ENCODE measurements at places on chromosomes 7 and 10.

GRCh38 chr10:93815304-93816096, 57.8 kb downstream of the LGI1 start:
- no peak for DNase-seq

- no peak for DNase-seq
Measured at GRCh38 chr7:91541641-91542040, 277.4 kb downstream of the FZD1 start.

GRCh38 chr10:31508882-31509281, 189.9 kb downstream of the ZEB1 start:
- no peak for DNase-seq

DNA sequence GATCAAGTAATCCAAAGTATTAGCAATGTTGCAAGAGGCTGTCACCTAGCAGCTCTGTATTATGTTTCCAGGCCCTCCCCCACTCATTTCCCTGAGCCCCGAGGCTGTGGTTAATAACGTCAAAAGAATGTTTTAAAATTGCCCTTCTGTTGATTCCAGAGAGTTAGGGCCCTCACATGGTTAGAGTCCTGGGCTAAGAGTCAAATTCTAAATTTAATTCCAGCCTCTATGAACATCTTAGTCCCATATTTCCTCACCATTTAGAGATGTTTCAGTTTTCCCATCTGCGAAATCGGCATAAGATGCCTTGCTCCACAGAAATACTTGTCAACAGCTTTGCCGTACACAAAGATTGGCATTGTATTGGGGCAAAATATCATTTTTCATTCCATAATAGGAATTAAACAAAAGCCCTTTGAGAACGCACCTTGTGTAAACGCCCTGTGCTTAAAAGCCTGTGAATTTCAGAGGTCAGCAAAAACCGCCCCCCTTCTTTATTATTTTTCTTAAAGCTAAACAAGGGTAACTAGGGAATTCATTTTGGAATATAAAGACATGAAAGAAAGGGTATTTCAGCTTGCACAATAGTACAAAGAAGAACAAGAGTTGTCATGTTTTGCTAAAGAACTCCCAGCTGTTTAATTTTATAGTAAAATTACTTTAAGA, 135.8 kb downstream of the ARID5B start:
- DNase-seq = no peak

GRCh38 chr10:119754085-119754484, 28.2 kb downstream of the INPP5F start:
- no peak for DNase-seq

DNA sequence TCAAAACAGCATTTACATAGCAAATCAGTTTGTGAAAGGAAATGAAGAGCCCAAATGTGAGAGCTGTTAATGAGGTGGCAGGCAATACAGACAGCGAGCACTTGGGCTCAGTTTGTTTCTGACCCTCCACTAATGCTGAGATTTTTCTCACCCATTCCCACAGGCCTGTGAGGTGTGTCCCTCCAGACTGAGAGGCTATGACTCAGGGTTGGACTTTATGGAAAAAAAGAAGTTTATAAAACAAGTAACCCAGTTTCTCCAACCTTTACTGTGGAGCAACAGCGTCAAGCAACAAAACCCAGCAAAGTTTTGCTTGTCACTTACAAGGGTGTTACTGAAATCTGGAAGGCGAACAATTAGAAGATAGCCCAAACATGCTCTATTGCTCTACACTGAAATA, 4.9 kb upstream of the FEZF1 start:
- DNase-seq = no peak

All from stimulated activated CD4-positive, alpha-beta T cell treated with anti-CD3 and anti-CD28 coated beads, Interleukin-1b, Interleukin-23, amount 100 ng/mL, for 1 hour (primary cell).